ENCODE measurements at places on chromosomes 1 and 21.

DNA sequence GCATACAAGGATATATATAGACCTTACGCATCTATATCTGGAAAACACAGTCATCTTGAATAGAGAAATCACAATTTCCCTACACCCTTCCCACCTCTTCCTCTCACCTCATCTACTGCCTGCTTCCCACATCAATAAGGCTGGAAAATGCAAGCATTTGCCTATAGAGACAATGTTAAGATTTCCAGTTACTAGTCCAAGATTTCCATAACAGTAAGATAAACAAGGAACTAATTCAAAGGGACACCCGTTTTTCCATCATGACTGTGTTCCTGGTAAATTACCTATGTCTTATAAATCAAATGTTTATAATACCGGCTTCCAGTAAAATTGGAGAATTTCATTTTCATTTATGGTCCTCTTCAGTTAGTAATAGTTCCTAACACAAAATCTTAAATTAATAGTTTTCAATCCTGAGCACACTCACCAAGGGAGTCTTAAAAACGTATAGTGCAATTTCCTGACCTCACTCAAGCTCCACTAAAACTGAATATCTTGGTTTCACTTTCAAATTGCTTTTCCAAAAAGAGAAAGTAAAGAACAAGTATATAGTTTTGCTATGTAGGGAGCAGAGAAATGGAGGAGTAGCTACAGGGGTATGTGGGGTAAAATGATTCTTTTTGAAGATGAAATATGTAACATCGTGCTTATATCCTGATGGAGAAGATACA is 398.7 kb downstream of the PLPP3 start:
- no peak for DNase-seq

GRCh38 chr1:81549588-81550127 is 251.1 kb upstream of the ADGRL2 start:
- no peak for DNase-seq

- DNase-seq: no peak
Measured at GRCh38 chr21:42653231-42654061, at the start of gene PDE9A. Gene PDE9A, plus strand, starts transcription at chr21:42653621. Its CDS starts 194 bp downstream, at chr21:42653815.

DNA sequence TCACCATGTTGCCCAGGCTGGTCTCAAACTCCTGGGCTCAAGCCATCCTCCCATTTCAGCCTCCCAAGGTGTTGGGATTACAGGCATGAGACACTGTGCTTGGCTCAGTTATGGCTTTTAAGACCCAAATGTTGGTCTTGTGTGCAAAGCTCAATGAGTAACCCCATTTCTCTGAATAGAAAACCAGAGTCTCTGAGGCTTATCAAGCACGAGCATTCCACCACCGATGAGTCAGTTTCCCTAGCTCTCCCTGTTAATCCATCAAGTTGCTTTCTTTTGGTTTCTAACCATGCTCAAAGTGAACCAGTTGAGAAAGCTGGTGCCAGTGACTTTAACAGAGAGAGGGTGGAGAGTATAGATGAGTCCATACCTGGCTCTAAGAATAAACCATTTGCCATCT is 350.9 kb upstream of the ADGRL2 start:
- no peak for DNase-seq

- no peak for DNase-seq
Measured at GRCh38 chr21:25373126-25374082, 233.9 kb downstream of the MRPL39 start.

- DNase-seq: no peak
Measured at GRCh38 chr21:31570824-31571566, 88.5 kb upstream of the SOD1 start.

GRCh38 chr1:2927393-2928360 is 93.6 kb upstream of the ACTRT2 start:
- DNase-seq: no peak

DNA sequence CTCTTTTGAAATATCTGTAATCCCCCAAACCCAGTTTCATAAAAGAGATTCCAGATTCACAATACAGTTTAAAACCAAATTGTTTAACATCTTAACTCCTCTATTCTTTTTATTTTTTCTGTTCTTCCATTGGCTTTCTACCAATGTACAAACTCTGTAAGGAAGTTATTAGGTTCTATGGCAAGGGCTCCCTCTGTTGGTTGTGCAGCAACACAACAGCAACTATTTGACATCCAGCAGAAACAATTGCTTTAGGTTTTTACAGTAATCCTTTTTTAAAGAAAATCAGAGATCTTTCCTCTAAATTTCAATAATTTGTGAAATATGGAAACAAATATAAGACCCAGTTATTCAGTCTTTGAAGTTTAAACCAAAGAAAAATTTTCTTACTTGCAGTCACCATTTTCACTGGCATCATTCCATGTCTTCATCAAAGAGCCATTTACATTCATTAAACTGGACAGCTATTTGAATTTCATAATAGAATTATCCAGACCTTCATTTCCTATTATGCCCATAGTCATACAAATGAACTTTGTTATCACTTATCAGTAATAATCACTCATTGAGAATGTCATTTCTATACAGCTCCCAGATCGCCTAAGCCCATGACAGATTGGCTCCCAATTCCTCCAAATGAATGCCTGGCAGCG is 46.5 kb upstream of the RNF11 start:
- DNase-seq: peak; percentile 3

DNA sequence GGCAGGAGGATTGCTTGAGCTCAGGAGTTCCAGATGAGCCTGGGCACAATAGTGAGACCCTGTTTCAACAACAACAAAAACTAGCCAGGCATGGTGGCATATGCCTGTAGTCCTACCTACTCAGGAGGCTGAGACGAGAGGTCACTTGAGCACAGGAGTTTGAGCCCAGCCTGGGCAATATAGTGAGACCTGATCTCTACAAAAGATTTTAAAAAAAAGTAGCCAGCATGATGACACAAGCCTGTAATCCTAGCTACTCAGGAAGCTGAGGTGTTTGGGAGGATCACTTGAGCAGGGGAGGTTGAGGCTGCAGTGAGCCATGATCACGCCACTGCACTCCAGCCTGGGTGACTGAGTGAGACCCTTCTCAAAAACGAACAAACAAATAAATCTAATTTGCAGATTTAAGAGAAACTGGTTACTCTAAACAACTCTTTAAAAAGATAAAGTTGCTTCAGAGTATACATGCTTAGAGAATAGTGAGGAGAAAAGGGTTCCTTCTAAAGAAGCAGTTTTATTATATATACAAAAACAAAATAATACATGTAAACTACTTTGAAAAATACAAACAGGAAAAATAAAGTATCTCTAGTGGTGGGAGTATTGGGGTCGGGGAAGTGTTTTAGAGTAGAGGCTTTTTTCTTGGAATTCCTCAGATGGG is 88.4 kb downstream of the ADCY10 start:
- no peak for DNase-seq

DNA sequence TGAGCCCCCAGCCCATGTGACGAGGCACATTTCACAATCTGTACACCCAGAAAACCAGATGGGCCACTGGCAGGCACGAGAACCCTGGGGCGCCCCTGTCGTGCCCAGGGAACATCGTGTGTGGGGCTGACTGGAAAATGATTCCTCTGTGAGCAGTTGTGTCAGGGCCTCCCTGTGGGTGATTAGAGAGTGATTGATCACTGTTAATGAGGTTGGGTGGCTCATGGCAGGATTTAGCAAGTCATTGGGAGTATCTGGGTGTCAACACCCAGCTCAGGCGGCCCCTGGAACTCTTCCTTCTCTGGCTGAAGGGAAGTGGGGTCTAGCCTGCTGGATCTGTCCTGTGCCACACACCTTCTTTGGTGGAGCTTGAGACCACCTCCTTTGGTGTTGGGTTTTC is 5.7 kb downstream of the GRHL3 start:
- DNase-seq: no peak

Data from activated T-helper 1 cell treated with anti-CD3 and anti-CD28 coated beads, Interleukin-2, amount 50 U/mL, for 16 hours (primary cell).